Stimulated activated CD4-positive, alpha-beta T cell treated with anti-CD3 and anti-CD28 coated beads, TNF-alpha, amount 100 ng/mL, for 4 hours (primary cell): ENCODE measurements at places on chromosomes 5 and 9.

GRCh38 chr5:44538797-44539601 lies 149.8 kb upstream of the FGF10 start:
- no peak for DNase-seq

DNA sequence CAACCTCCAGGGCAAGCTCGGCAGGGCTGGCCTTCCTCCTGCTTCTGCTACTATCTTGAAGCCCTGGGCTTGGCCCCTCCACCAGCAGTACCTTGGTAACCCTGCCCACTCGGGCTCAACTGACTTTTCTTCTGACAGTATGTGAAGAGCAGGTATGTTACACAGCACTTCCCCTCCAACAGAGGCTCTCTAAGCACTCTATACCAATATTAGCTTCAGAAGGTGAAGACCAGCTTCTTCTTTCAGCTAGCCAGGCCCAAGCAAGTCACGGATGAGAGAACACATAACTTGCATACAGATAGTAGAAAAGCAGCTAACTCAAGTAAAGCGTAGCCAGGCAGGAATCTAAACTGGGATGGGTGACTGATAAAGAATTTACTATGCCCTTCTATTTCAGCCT lies 64.3 kb downstream of the FEM1C start:
- no peak for DNase-seq

DNA sequence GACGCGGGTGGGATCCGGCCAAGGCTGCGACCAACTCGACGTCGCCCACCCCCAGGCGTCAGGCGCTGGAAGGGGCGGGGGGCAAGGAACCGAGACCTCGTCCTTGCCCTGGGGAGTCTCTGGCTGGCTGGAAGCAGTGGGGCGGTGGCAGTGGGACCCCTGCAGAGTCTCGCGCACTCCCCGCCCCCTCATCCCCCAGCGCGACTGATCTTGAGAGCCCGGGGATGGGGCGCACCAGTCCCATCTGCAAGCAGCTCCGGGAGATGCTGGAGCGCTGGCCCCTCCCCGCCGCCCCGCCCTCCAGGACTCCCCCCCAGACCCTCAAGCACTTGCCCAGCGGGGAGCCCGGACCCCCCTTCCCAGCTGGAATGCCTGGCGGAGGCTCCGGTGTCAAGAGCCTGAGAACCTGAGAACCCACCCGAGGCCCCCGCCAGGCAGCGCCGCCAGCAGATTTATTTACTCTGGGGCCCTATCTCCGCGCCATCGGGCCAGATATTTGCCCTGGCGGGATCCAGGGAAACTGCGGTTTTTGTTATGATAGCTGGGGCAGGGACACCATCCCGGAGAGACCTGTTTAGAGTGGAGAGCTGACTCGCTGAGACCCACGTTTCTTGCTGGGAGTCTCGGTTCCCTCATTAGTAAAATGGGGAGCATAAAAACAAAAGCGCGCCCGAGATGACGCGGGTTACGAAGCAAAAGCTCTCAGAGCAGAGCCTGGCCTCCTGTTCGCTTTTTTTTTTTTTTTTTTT lies 1.2 kb downstream of the PRRT1B start:
- DNase-seq, result no peak

DNA sequence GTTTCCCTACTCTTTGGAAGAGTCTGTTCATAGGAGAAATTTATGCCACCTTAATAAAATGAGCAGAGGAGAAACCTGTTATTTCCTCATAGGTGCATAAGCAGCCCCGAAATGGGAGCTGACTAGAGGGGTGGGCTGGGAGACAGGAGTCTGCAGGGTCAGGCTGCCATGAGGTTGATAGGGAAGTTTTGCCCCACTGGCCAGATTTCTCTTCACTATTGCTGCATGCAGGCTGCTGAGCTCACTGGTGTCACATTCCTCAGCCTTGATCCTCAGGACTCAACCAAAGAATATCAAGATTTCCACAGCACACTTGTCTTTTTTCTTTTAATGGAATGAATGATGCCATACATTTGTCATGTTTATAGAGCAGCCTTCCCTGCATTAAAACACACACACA lies 60.7 kb downstream of the BHMT start:
- no peak for DNase-seq

- DNase-seq, result no peak
Measured at GRCh38 chr5:3122985-3123762, 371.7 kb upstream of the IRX2 start.

DNA sequence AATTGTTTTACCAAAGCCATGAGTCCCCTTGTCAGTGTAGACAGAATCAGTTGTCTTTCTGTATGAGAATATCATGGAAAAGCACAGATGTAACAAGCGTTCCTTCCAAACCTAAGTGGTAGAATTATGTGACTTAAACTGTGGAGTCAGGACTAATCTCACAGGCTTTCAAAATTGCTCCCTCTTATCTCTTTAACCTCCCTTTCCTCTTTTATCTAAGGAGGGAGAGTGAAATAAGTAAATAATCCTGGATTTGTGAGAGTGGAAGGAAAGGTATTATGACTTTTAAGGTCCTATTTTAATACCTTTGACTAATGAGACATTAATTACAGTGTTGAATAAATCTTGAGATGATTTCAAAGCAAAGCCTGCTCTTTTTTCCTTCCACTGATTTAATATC lies 52.4 kb upstream of the LIFR start:
- DNase-seq, result no peak

GRCh38 chr5:137470111-137470920 lies 28.8 kb downstream of the SPOCK1 start:
- DNase-seq, result no peak

GRCh38 chr5:8864053-8864452 lies 681.8 kb downstream of the SEMA5A start:
- no peak for DNase-seq
